ENCODE measurements at places on chromosomes 16 and 17. TPM values are rescaled to one million over a fixed set of nuclear protein-coding genes. Genes with fewer than 3 reads are reported as not detected.

GRCh38 chr17:31695456-31696090, 163.5 kb downstream of the COPRS start:
- peak; percentile 36 for DNase-seq

DNA sequence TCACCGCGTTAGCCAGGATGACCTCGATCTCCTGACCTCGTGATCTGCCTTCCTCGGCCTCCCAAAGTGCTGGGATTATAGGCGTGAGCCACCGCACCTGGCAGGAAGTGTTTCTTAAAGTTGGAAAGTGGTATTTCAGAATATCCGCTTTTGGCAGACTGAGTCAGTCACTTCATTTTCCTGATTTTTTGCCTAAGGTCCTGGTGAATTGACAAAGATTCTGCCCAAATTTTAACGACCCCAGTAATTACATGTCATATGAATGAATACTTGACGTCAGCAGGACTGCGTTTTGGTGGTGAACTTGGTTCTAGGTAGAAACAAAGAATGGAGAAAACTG, 4.5 kb upstream of the BRCA1 start:
- no peak for DNase-seq

DNA sequence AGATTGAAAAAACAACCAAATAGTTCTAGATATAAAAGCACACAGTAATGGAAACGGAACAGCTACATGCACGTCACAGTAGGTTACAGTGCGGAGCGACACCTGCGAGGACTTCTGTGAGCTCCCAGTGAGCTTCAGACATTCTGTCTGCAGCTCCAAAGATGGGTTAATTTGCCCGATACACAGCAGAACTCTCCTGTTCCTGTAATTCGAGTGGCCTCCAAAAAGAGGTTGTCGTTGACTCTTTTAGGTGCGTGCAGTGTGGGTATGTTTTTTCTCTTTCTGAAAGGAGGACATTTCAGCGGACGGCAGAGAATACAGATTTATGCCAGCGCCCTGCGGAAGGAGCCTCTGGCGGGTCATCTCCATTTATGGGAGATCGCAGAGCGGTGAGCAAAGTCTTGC, 2.9 kb downstream of the OR1F1 start:
- DNase-seq: no peak

- no peak for DNase-seq
These were observed 14.7 kb upstream of the CTCF start for GRCh38 chr16:67547423-67548264.

GRCh38 chr17:59702304-59702703, 4.9 kb downstream of the PTRH2 start:
- no peak for DNase-seq

DNA sequence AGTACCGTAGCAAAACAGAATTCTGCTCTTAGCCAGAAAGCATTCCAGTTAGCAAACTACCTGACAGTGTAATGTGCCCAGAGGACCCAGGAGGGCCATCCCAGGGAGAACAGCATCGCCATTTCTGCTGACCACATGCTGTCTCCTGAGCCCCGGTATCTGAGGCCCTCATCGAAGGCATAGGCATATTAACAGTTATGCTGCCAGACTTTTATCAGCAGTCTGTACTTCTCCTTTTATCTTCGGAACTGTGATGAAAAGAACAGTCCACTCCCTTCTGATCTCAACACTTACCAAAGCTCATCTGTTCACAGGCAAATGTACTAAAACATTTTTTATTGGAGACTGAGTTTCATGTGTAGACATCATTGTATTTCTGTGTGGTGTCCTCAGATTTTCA, 236.4 kb downstream of the PRKCA start:
- DNase-seq: no peak

GRCh38 chr17:74750327-74751069, 2.1 kb downstream of the NHERF1 start:
- no peak for DNase-seq

DNA sequence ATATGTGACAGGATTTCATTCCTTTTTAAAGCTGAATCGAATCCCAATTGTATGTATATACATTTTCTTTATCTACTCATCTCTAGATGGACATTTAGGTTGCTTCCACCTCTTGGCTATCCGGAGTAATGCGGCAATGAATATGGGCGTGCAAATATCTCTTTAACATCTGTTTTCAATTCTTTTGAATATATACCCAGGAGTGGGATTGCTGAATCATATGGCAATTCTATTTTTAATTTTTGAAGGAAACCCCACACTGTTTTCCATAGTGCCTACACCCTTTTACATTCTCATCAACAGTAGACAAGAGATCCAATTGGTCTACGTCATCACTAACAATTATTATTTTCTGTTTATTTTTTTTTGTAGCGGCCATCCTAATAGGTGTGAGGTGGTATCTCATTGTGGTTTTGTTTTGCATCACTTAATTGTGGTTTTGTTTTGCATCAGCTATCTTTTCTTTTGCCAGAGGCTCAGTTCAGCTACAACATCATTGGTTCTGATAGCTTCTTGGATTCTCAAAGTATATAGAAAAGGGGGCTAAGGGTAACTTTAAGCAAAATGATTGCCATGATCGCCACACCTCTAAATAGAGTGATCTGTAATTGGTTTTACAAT, 25.6 kb upstream of the MAP2K6 start:
- no peak for DNase-seq

GRCh38 chr17:2040942-2041560, 771 bp upstream of the OVCA2 start:
- DNase-seq: no peak

DNA sequence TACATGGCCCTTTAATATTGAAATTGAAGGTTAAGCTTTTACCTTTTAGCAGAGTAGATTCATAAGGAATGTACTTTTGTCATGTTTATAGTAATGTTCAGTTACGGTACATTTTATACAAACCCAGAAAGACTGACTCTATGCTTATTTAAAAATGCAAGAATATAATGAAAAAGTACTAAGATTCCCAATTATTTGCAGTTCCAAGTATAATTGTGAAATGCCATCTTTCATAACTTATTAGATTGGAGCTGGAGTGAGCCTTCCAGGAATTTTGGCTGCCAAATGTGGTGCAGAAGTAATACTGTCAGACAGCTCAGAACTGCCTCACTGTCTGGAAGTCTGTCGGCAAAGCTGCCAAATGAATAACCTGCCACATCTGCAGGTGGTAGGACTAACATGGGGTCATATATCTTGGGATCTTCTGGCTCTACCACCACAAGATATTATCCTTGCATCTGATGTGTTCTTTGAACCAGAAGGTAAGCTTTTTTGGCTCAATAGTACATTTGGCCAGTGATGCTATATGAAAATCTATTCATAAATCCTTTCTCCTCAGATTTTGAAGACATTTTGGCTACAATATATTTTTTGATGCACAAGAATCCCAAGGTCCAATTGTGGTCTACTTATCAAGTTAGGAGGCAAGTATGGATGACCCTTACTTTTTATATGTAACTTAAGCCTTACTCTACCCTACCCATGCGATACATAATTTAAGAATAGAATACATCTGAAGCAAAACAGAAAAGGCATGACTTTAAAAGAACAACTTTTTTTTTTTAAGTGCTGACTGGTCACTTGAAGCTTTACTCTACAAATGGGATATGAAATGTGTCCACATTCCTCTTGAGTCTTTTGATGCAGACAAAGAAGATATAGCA, 4.2 kb downstream of the SRSF2 start:
- DNase-seq: no peak

DNA sequence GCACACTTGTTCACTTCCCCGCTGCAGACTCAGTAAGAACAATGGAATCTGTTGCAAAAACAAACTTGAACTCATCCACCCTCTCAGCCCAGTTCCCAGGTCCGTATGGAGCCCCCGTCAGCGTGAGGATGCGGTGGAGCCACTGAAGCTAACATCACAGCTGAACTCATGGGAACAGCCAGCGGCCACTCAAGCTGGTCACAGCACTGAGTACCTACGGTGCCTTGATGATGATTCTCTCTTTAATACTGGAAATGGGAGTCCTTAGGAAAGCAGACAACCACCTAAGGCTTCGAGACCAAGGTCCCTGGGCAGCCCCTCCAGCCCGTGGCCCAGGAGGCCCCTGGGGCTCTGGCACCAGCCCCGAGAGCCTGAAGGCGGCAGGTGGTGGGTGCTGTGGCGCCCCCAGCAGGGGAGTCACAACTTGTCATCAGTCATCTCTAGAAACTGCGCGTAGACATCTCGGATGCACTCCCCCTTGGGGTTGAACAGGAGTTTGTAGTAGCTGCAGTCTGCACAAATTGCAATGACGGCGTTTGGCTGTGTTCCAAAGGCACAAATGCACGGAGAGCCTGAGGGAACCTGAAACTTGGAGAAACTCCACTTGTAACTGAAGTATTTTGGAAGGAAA, 31.0 kb upstream of the RHOT1 start:
- DNase-seq: peak; percentile 40

DNA sequence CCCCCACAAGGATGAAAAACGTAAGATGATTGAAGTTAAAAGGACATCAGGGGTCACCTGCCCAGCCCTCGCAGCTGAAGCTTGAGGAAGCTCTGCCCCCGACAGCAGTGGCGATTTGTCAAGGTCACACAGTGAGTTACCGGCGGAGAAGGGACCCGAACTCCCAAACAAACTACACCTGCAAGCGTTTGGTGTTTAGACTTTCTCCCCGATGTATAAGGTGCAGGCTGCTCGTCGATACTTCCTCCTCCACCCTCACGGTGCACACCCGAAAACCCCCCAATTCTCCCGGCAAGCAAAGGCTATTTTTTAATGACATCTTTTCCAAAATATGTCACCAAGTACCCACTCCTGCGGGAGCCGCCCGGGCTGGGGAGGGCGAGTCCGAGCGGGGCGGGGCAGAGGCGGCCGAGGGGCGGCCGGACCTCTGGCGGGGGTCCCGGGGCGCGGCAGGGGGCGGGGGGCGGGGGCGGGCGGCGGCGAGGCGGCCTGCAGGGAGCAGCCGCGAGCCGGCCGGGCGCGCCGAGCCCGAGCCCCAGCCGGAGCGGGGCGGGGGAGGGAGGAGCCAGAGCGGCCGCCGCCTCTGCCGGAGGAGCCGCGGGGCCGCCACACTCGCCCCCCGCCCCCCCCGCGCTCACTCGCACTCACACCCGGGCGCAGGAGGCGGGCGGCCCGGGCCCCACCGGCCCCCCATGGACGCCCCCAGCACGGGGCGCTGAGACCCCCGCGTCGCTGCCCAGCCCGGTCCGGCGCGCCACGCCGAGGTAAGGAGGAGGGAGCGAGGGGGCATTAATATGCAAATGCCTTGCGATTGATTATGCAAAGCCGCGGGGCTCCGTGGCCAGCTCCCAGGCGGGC, at the start of gene THRA:
THRA (plus strand) TSS at position 637 of the 858 bp plus-strand sequence. CDS start 11,524 bp downstream, outside the sequence.
- no peak for DNase-seq

GRCh38 chr17:41505809-41506767, 676 bp upstream of the KRT13 start:
- DNase-seq: no peak

GRCh38 chr17:19497624-19498023, 36.0 kb upstream of the SLC47A1 start:
- DNase-seq: peak; percentile 29

DNA sequence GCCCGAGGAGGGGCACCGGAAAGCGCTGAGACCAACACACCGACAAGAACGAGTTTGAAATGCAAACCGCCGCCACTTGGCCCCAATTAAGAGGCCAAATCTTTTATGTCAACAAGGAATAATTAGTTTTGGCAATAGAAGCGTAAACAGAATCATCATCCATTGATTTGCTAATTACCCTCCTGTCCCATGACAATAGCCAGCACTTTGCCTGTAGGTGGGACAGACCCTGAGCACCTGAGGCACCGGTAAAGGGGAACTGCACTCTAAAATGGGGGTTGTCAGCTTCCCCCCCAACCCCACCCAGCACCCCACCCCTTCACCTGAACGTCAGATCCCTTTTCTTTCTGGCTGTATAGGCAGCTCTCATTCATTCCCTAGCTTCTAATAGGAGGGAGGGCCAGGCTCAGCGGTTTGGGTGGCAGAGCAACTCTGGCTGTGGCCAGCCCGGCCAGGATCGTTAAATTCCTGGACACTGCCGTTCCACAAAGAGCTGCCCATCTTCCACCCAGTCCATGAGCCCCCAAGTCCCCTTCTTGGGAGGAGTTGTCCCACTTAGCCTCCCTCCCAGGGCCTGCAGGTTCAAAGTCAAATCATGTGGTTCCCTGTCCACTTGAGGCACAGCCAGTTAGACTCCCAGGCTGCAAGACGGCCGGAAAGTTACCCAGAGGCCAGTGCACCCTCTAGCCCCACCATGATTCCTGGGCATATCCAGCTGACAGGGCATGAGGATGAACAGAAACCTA, 45.8 kb downstream of the WNT3 start:
- no peak for DNase-seq

DNA sequence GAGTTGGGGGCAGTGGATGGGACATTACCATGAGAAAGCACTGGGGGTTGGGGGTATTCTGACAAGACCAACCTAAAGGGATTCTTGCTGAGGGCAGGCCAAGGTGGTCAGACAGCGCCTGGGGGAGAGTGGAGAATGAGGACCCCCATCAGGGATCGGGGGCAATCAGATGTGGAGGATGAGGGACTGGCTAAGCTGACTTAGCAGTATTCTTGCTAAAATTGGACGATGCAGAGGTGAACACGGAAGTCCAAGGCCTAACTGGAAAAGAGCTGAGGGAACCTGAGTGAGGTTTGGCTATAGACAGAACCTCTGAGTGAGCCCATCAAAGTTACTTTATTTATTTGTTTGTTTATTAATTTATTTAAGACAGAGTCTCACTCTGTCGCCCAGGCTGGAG, 9.2 kb downstream of the QPRT start:
- no peak for DNase-seq

GRCh38 chr16:64627781-64628180, 494.1 kb downstream of the CDH11 start:
- no peak for DNase-seq

- peak; percentile 87 for DNase-seq
These were observed 185.8 kb downstream of the HS3ST3A1 start for GRCh38 chr17:13415871-13416416.

GRCh38 chr16:63806794-63807506, 1314.9 kb downstream of the CDH11 start:
- DNase-seq: no peak

- no peak for DNase-seq
These were observed 2.0 kb downstream of the CORO7 start for GRCh38 chr16:4414187-4414917.

DNA sequence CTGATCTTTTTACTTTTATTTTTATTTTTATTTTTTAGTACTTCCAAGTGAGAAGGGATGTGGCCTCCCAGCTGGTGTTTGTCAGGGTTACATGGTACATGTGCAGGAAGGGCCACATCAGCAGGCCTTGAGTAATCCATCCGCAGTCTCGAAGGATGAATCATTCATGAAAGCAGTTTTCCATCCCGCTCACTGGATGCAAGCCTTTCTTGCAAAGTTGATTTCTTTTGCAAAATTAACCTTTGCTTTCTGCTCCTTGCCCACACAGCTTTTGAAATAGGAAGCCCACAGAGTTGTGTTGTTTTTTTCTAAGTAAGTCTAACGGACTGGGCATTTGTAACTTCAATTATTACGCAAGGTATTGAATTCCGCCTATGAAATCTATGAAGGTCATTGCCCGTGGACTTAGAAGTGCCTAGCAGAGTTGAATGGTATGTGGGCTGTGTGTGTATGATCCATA, 157.4 kb downstream of the PRKCA start:
- DNase-seq: peak; percentile 98

KRTAP9-4 gene
- total RNA-seq: not detected

OTOP3 gene
- total RNA-seq: not detected

CBFA2T3 gene
- total RNA-seq: 2.2 TPM

CACNA1G gene
- total RNA-seq: 0.27 TPM

CCL23 gene
- not detected for total RNA-seq

PPM1D gene
- total RNA-seq: 24.1 TPM

OSGIN1 gene
- 0.60 TPM for total RNA-seq

NOD2 gene
- not detected for total RNA-seq

SLC52A1 gene
- not detected for total RNA-seq

SAMD14 gene
- total RNA-seq: 10.8 TPM

RCVRN gene
- not detected for total RNA-seq

ABCA3 gene
- total RNA-seq: 4.9 TPM

CD300A gene
- total RNA-seq: not detected

PPP1R1B gene
- 0.39 TPM for total RNA-seq

HSD17B1 gene
- total RNA-seq: 1.5 TPM

PPM1E gene
- 0.79 TPM for total RNA-seq

Data from astrocyte (in vitro differentiated cells and primary cell).